ENCODE measurements at places on chromosomes 16 and 17. TPM values are rescaled to one million over a fixed set of nuclear protein-coding genes. Genes with fewer than 3 reads are reported as not detected.

Gene HSPB9
- total RNA-seq: 0.12 TPM

GRCh38 chr17:1484060-1484535 is 8.4 kb downstream of the MYO1C start:
- no peak for DNase-seq

DNA sequence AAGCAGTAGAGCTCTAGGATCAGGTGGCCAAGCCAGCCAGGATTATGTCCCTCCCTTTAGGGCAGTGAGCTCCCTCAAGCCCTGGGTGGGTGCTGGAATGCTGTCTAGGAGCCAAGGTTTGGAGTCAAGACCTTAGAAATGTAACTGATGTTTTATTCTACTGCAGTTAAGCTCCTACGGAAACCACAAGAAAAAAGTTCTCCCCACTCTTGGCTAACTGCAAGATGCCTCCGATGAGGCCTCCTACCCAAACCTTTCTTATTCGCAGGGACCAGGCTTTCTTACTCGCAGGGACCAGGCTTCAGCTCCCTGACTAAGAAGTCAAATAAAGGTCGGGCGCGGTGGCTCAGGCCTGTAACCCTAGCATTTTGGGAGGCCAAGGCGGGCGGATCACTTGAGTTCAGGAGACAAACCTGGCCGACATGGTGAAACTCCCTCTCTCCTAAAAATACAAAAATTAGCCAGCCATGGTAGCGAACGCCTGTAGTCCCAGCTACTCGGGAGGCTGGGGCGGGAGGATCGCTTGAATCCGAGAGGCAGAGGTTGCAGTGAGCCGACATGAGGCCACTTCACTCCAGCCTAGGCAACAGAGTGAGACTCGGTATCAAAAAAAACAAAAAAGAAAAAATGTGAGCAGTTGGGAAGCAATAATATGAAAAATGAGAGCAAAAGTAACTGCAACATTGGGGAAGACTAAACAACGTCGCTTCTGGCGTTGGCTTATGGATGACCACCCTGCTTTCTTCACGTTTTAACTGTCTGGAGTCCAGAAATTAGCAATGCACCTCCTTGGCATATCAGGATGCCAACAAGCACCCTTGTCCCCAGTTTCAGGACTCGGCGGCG is 31.7 kb upstream of the ARL4D start:
- peak; percentile 34 for DNase-seq

- peak; percentile 84 for DNase-seq
Observed at GRCh38 chr16:75070012-75070841, 46.4 kb downstream of the LDHD start.

- DNase-seq: no peak
Observed at GRCh38 chr16:87927195-87927562, 9.2 kb downstream of the CA5A start.

DNA sequence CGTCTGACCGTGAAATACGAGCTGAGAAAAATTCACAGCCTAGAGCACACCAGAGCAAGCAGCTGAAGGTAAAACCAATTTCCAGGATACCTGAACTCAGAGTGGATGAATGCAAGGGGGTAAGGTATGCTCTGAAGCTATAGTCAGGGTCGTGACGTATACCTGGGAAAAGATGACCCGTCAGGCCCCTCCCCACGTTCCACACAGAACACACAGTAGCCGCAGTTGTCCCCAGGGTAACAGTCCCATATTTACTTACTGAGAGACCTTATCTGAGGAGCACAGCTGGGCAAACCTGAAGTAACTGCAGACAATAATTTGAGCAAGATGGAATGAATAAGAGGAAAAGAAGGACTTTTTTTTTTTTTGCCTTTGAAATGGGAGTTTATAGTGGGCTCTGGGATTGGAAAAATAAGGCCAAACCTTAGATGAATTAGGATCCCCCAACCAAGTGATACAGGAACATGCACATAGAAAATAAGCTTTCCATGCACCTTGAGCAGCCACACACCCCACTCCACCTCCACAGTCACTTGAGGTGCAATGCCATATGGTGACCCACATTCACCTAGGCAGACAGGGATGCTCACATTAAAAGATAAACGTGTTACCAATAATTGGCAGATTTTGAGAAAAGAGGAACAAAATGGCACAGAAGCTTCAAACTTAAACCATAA is 38.0 kb downstream of the ABCA6 start:
- DNase-seq: no peak

GRCh38 chr16:81620796-81621195 is 158.3 kb upstream of the PLCG2 start:
- no peak for DNase-seq

DNA sequence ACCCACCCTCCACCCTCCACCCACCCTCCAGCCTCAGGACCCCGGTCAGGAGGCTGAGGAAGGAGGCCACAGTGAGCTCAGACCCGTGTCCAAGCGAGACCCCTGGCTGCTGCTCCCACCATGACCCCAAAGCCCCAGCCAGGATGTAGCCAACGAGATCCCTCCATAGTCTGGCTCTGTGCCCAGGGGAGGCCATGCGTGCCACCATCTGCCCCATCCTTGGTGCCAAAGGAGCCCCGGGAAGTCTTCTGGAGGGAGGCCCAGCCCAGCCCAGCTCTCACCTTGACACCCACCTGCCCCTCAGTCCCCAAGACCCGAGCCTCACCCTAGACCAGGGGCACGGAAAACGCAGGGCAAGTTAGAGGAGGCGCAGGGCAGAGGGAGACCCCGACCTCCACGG is 34.2 kb downstream of the PIEZO1 start:
- DNase-seq: no peak

Data from left ventricle myocardium superior (tissue), 1 donor.